ENCODE measurements at places on chromosomes 16 and 17.

DNA sequence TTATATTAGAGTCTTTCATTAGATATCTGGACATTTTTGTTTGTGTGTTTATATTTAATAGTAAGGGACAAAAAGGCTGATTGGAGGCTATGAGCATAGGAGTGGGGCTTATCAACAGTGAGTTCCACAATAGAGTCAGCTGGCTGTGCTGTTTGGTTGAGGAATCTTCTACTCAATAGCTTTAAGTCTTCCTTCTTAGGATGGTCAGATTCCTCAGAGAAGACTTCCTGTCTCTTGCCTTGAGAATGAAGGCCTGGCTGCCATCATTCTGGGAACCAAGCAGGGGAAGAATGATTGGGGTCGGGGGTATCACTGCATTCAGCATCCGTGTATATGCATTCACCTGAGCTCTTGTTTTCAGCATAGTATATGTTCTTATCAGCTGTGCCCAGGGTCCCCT lies 31.9 kb upstream of the ABCC11 start:
- DNase-seq = no peak

DNA sequence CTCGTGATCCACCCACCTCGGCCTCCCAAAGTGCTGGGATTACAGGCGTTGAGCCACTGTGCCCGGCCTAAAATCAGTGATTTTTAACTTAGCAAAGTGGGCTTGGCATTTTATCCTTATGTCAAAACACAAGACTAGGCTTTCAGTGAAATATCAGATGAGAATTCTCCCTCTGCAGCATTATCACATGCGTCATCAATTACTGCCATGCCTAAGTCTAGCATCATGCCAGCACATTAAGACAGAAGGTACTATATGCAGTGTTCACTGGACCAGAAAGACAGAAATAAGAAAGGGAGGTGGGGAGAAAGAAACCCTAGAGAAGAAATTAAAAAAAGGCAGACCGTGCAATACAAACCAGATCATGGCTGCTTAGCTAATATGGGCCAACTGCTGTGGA lies 29.8 kb downstream of the GPATCH8 start:
- no peak for DNase-seq

DNA sequence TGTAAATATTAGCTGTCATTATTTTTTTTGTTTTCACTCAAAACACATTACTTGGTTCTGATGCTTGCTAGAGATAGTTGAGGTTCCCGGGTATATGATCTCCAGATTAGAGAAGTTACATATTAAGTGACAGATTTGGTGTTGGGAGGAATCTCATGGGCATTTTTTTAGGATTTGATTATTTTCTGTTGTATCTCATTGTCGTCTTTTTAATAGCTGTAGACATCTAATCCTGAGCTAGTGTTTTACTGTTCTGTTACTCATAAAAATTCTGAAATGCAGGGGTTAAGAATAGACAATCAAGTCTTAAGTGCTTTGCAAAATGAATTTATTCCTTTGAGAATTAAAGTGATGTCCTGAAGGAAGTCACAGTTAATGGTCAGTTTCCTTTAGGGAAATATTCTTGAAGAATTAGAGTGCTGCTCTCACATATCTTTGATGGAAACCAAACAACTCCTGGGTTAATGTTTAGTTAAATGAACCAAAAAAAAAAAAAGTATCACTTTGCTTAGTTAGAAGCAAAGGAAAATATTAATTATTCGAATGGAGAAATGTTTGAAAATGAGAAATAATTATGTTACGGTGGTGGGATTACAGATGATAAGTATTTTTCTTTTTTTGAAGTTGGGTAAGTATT lies 251.7 kb upstream of the CACNG5 start:
- DNase-seq = no peak

GRCh38 chr17:65666876-65667321 lies 105.5 kb upstream of the AXIN2 start:
- DNase-seq = no peak

- DNase-seq = no peak
Observed at GRCh38 chr16:85473909-85474620, 139.1 kb upstream of the GSE1 start.

GRCh38 chr16:61872778-61873119 lies 163.5 kb downstream of the CDH8 start:
- no peak for DNase-seq

DNA sequence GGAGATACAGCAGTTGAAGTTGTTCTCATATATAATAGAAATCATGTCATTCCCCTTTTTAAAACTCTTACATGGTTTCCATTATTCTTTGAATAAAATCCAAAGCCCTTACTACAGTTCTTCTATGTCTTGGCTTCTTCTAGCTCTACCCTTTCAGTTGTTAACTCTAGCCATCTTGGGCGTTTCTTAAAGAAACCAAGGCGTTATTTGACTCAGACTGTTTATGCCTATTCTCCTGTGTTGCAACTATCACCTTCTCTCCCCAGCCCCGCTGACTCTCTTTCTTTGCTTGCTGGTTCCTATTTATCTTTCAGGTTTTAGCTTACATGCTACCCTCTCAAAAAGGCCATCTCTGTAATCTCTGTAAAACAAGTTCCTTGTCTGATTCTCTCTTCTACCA lies 32.7 kb downstream of the NFATC3 start:
- DNase-seq = no peak

GRCh38 chr17:6408276-6408675 lies 26.6 kb downstream of the AIPL1 start:
- DNase-seq = no peak

GRCh38 chr16:9297437-9298113 lies 206.1 kb downstream of the HAPSTR1 start:
- DNase-seq = no peak

DNA sequence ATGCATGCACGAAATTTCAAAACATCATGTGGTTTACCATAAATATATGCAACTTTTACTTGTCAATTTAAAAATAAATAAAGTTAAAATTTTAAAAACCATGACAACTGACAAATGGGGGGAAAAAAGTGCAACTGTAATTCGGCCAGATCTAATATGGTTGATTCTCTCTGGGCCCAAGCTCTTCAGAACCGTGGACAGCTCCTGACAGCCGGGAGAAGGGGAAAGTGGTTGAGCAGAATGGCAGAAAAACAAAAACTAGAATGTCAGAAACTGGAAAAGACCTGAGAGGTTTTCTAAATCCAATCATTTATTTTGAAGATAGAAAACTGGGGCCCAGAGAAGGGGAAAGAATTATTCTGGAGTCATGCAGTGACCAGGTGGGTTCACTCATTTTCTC lies 126.6 kb downstream of the TMEM132E start:
- no peak for DNase-seq

DNA sequence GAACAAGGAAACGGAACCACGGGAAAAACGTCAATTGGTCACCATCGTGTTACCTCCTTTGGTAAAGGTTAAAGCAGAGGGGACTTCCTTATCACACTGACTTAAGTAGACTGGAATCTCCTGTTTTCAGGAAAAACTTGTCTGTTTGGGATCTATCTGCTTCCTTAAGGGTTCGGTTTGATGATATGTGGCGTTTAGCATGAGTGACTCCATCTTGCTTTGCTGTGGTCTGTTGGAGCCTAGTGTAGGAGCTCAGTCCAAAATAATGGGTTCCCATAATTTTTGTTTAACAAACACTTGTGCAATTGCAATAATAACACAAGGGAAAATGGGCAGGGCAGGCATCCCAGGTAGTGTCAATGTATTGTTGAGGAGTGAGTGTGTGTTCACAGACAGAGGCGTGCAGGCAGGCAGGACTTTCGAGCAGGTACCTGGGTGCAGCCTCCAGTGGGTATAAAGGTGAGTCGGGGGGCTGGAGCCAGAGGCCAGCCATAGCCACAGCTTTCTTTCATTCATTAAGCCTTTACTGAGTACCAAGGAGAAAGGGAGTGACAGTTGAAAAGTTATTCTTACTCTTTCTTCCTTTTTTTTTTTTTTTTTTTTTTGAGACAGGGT lies 4.3 kb upstream of the ENGASE start:
- DNase-seq = no peak

- DNase-seq = no peak
Observed at GRCh38 chr17:13601776-13602551, at the start of gene HS3ST3A1. Gene HS3ST3A1, minus strand, starts transcription at chr17:13601929. Its CDS starts 800 bp downstream, at chr17:13601129.

- DNase-seq = no peak
Observed at GRCh38 chr16:50152351-50152806, 727 bp upstream of the TENT4B start.

DNA sequence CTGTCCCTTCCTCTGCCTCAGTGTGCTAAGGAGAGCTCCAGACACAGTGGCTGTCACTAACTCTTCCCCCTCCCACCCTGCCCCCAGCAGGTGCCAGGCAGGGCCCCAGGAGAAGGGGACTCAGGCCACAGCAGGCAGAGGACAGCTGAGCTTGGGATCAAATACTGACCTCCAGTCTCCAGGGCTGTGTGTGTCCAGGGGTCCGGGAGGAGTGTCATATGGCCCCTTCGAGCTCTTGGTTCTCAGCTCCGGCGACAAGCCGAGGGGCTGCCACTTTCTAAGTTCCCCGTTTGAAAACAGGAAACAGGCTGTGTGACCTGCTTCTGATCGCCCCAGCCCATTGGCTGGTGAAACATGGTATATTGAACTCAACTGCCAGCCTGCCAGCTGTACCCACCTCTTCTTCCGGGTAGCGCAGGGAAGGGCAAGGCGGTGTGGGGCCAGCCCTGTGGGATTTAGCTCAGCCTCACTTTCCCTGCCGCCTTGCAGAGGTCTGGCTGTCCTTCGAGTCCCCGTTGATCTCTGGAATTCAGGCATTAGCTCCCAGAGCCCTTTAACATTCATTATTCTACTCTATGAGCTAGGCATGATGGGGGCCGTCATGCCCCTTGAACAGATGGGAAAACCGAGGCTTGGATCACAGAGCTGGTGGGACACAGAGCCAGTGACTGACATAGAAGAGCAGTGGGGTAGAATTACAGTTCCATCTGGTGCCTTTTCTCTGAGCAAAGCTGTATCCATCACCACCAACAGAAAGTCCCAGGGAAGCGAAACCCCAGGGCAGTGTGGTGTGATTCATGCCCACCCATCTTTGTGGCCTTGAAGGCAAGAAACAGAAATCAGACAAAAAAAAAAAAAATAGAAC lies at the start of gene SNX20:
Gene SNX20, minus strand, starts transcription at position 292 of the 865 bp plus-strand sequence. CDS start 3,786 bp downstream, outside the sequence.
- DNase-seq = no peak

DNA sequence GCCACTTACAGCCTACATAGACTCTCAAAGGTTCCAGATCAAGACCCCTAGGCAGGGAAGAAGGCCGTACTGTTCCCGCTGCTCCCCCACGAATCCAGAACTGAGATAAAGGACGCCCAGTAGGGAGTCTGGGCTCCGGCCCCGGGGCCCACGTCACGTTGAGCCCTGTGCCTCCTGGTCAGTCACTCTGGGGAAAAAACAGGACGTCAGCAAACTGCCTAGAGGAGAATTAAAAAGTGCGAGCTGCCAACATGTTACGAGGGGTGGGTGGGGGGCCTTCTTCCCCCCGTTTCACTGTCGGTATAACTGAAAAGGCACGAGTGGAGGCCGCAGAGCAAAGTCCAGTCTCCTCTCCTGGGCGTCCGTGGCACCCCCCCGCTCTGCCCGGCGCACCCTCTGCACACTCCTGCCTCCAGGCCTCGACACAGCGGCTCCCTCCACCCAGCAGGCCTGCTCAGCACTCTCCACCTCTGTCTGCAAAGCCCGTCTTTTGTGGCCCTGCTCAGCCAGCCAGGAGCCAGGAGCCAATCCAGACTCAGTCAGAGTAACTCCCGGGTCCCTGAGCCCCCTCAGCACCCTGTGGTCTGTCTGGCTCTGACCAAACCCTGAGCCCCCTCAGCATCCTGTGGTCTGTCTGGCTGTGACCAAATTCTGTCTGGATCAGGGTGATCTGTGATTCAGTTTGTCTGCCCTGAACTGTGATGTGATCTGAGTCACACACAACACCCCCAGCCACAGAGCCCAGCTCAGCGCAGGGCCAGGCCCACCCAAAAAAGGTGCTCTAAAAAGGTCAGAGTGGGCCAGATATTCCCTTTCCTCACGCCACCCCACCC lies 6.2 kb downstream of the ITGAE start:
- DNase-seq = no peak

All from esophagus squamous epithelium (tissue), 5 donors.